ENCODE measurements at places on chromosomes 4 and X. TPM values are rescaled to one million over a fixed set of nuclear protein-coding genes. Genes with fewer than 3 reads are reported as not detected.
A peak's percentile ranks its signal among the peaks of the same experiment; 100 is the strongest.

TTC29 gene
- total RNA-seq, result not detected

NAP1L3 gene
- total RNA-seq, result 9.3 TPM

DNA sequence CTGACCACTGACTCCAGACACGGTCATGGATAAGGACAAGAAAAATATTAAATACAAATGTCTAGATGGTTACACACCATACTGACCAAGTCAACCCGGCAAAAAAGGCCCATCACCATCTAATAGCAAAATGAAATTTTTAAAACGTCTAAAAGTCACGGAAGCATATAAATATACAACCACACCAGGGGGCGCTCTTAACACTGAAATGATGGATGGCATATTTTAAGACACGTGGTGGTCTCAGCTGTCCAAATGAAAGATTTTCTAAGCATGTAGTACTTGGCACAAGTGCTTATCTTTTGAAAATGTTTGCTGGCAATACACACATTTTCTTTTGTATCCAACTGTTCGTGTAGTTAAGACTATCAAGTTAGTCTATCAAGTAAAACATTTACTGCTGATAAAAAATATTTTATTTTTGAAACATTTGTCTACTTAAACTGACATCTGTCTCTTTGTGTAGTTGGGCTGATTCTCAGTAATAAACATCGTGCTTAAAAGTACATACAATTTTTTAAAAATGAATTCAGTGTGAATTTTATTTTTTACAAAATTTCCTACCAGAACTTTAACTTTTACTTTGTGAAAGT is 64.6 kb downstream of the COX7B2 start:
- H3K27ac ChIP-seq, result no peak overlapping the region
- H3K4me3 ChIP-seq, result no peak overlapping the region
- H3K36me3 ChIP-seq, result no peaks in the 10 kb centered on the region
- H3K27me3 ChIP-seq, result peaks cover 3% of the 10 kb centered on the region
- no peak for DNase-seq

GRCh38 chr4:112519689-112520597 is 4.0 kb upstream of the NEUROG2 start:
- DNase-seq, result no peak
- no peak overlapping the region for H3K4me3 ChIP-seq
- peaks cover 3% of the 10 kb centered on the region for H3K36me3 ChIP-seq
- peaks cover 83% of the 10 kb centered on the region for H3K27me3 ChIP-seq

POU4F2 gene
- not detected for total RNA-seq

- H3K27ac ChIP-seq, result no peak overlapping the region
- H3K27me3 ChIP-seq, result no peaks in the 10 kb centered on the region
- H3K4me1 ChIP-seq, result peaks cover 36% of the 10 kb centered on the region
- DNase-seq, result no peak
Observed at GRCh38 chrX:40152741-40153344, 55.1 kb upstream of the BCOR start.

DNA sequence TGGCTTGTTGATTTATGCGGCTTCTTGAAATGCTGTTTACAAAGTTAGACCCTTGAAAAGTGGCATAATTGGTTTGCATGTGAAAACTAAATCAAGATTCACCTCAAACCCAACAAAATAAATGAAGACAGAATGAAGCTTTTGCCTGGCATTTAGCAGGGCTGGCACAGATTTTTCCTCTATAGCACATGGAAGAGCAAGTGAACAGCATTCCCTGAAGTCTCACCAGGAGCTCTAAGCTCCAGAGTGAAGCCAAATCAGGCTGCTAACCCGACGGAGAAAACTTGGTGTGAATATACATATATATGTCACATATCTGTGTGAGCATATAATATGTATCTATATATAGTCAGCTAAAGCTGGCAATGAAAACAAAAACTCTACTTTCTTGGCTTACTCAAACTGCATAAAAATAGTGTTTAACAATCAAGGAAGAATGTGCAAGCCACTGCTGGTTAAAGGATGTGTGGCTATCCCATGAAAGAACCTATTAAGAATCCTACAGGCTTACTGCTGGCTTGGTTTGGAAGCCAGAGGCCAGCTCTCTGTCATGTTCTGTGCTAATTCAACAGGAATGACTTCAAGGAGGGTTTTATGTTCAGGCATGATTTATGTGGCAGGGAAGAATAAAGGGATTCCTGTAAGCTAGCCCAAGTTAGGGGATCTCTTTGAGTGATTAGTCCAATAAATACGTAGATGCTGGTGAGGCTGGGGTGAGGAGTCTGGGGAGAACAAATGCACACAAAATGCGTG is 69.9 kb downstream of the MFAP3L start:
- no peak overlapping the region for H3K27ac ChIP-seq
- peaks cover 17% of the 10 kb centered on the region for H3K27me3 ChIP-seq
- H3K4me3 ChIP-seq, result no peak overlapping the region
- no peaks in the 10 kb centered on the region for H3K36me3 ChIP-seq
- no peak for DNase-seq

GRCh38 chrX:19410259-19410658 is 66.5 kb downstream of the PDHA1 start:
- no peak for DNase-seq
- no peak overlapping the region for H3K4me3 ChIP-seq
- no peak overlapping the region for H3K27ac ChIP-seq
- peaks cover 6% of the 10 kb centered on the region for H3K36me3 ChIP-seq

BRS3 gene
- total RNA-seq, result not detected

- H3K27ac ChIP-seq, result peak overlapping the region; percentile 4
- H3K4me1 ChIP-seq, result peaks cover 36% of the 10 kb centered on the region
- no peak for DNase-seq
- no peaks in the 10 kb centered on the region for H3K27me3 ChIP-seq
- H3K36me3 ChIP-seq, result no peaks in the 10 kb centered on the region
- no peak overlapping the region for H3K4me3 ChIP-seq
Observed at GRCh38 chr4:39042366-39042765, 10.2 kb upstream of the TMEM156 start.

GAGE12E gene
- total RNA-seq, result not detected

PAGE2 gene
- total RNA-seq, result not detected

S100P gene
- 3.0 TPM for total RNA-seq

DNA sequence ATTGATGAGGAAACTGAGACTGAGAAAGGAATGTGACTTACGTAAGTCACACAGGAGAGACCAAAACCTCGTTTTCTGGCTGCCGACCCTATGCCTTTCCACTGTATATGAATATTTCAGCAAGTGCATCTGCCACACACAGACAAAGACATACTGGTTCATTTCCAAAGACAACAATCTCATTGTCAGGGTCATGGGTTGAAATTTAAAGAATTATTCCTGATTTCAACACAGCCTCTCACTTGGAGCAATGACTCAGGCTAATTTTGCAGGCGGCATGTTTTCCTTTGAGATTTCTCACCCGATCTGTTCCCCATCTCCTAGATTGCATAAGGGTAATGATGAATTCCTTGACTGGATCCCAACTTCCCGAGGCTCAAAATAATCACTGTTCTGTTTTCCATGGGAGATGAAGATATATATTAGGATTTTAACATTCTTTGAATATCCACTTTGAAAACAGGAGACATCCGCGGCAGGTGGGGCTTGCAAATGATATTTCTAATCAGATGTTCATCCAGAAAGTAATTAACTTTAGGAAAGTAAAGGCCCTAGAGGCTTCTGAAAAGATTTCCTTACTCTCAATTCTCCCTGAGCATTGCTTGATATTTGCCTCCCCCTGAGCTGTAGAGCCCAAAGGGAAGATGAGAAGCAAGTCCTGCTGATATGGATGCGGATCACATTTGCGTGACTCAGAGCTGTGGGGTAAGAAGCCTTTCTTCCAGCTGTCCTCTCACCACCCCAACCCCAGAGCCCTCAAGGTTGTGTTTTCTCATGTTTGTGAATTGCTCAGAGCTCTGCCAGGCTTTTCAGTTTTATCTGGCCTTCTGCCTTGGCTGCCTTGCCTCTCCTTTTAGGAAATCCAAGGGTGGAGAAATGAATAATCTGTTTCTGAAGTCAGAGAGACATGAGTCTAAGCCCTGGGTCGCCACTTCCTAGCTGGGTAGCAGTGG is 361.1 kb upstream of the BOD1L1 start:
- DNase-seq, result no peak
- H3K27ac ChIP-seq, result no peak overlapping the region
- no peaks in the 10 kb centered on the region for H3K36me3 ChIP-seq
- H3K27me3 ChIP-seq, result no peaks in the 10 kb centered on the region
- H3K4me1 ChIP-seq, result no peaks in the 10 kb centered on the region

DNA sequence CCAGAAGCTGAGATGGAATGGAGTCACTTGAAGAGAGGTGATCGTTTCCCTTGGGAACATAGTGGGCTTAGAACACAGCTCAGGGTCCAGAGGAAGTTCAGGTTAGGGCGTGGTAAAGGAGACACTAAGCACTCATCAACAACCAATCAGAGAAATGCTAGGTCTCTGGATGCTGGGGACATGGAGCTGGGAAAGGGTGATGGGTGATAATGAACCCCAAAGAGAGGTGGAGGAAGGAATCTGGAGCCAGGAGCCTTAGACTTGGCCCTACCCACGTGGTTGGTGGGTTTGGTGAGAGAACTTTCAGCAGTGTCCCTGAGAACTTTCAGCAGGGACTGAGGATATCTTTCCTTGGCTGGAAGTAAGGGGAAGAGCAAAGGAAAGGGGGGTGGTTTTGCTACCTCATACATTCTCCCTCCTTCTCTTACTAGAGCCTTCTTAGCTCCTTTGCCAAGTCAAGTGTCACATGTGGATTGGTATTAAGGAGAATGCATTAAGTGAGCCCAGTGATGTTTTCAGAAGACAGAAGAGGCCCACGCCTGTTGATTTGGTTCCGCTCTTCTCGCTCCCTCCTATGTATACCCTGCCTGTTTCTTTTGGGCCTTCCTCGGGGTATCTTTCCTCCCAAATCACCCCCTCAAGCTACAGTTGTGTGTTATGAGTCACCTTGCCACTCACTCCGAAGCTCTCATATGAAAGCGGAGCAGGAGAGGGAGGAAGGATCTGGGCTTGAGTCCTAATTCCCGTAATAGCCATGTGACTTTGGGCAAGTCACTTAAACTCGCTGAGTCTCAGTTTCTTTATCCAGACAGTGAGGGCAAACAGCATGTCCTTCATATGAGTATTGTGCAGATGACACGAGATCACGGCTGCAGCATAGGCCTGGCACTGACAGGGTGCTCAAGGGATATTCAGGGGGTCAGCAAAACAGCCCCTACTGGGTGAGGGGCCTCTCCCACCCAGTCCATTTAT is 63.1 kb downstream of the TSC22D3 start:
- no peak for DNase-seq
- H3K4me3 ChIP-seq, result peak overlapping the region; percentile 92
- peaks cover 32% of the 10 kb centered on the region for H3K4me1 ChIP-seq
- H3K27me3 ChIP-seq, result no peaks in the 10 kb centered on the region
- peaks cover 23% of the 10 kb centered on the region for H3K36me3 ChIP-seq

Measured in naive thymus-derived CD8-positive, alpha-beta T cell (primary cell).